Stimulated activated CD8-positive, alpha-beta memory T cell treated with anti-CD3 and anti-CD28 coated beads, Interleukin-7, amount 100 ng/mL, for 4 hours (primary cell): ENCODE measurements at places on chromosomes 6 and 20.

- DNase-seq = no peak
These were observed 17.5 kb upstream of the PANK2 start for GRCh38 chr20:3871550-3872265.

DNA sequence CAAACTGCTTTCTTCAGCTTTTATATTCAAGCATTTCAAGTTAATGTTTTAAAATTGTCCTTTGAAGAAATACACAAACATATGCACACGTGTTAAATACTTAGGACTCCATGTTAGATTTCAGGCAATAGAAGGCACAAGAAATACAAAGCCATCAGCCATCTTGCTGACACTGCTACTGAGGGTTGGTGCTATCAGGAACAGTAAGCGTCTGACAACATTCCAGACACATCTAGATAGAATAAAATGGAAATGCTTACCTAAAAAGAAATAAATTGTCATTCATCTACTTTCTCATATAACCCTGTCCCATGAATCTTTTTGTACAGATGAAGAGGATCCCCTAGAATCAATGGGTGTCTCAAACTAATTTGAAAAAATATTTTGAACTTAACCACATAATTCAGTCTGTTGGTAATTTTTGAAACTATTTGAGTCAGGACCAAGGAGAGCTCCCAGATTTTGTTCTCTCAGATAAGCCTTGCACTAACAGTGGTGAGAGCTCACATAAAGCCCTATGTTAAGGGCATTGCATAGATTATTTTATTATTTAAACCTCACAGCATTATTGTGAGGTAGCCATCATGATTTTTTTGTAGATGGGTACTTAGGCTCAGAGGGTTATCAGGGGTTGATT lies 631.1 kb upstream of the POU3F2 start:
- no peak for DNase-seq

GRCh38 chr20:43535370-43536004 lies 23.3 kb upstream of the SGK2 start:
- no peak for DNase-seq

- no peak for DNase-seq
These were observed 455.1 kb downstream of the ADGRB3 start for GRCh38 chr6:69090132-69090531.

DNA sequence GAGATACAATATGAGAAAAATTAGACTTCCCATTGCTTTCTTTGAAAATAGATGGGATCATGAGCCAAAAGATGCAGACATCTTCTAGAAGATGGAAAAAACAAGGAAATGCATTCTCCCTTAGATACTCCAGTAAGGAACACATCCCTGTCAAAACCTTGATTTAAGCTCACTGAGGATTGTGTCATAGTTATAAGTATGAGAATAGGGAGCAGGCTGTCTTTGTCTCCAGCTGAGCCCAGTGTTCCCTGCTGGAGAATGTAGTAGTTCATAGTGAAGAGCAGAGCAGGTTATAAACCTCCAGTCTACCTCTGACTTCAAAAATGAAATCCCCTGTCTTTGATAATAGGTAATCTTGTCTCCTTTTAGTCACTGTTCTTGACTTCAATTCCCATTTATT lies 589.9 kb downstream of the PHF3 start:
- DNase-seq = no peak

DNA sequence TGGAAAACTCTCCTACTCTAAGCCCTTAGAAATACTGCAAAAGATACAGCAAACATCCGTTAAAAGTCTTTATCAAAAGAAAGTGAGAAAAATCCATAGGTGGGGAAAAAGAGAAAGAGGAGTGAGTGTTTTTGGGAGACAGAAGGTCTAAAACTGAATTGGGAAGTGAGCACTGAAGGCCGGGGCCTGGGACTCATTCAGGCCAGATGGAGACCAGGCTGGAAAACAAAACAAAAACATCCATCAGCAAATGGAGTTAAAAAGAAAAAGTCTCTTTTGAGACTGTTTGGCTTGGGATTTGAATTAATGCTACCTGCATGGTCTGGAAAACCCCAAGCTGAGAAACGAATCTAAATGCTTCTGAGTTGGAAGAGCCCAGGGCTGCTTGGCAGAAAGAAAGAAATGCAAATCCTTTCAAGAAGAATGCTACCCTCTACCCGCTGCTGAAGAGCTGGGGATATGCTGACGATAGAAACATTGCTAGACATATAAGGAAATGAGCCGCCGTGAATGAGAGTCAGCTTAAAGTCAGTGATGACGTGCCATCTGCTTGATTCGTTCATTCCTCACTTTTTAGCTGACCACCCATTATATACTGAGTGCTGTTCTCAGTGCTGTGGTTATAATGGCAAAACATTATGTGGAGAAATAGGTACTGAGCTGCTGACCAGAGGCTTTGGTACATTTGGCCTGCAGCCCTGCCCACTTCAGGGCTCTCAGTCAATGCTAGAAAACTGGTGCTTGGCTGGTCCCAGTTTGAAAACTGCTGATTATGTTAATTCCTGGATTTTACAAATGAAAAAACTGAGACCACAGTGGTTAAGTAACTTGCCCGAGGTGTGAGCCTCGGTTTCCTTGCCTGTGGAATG lies 28.0 kb upstream of the TULP4 start:
- DNase-seq = no peak

- DNase-seq = no peak
These were observed 54.7 kb downstream of the FGD2 start for GRCh38 chr6:37060195-37060559.
